ENCODE measurements at places on chromosomes 3 and 15. TPM values are rescaled to one million over a fixed set of nuclear protein-coding genes. Genes with fewer than 3 reads are reported as not detected.

GRCh38 chr3:69865925-69866679 is 126.8 kb downstream of the MITF start:
- DNase-seq = no peak

Gene SEMA5B
- 0.30 TPM for total RNA-seq

DNA sequence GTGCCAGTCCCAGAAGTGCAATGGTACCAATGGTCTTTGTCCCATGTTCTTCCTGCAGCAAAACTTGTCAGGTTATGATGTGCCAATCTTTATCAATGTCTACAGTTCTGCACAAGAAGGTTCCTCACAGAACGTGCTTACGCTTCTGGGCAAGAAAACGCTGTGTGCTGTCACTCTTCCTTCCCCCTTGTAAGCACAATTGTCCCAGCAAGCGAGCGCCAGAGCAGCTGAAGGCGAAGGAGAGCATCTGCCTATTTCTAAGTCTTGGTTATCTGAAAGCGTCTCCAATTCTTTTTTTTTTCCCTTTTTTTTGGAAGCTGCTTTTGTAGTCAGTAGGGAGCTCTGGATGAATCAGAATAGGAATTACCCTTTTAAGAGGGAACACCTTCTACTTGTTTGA is 514.4 kb downstream of the FGF12 start:
- DNase-seq = no peak

Gene ZBTB47
- total RNA-seq = 1.1 TPM

GRCh38 chr3:197225579-197225978 is 72.8 kb downstream of the DLG1 start:
- no peak for DNase-seq

Gene ZWILCH
- total RNA-seq = 30.0 TPM

Gene FSD2
- not detected for total RNA-seq

GRCh38 chr3:113721636-113722035 is 24.4 kb downstream of the NAA50 start:
- no peak for DNase-seq

DNA sequence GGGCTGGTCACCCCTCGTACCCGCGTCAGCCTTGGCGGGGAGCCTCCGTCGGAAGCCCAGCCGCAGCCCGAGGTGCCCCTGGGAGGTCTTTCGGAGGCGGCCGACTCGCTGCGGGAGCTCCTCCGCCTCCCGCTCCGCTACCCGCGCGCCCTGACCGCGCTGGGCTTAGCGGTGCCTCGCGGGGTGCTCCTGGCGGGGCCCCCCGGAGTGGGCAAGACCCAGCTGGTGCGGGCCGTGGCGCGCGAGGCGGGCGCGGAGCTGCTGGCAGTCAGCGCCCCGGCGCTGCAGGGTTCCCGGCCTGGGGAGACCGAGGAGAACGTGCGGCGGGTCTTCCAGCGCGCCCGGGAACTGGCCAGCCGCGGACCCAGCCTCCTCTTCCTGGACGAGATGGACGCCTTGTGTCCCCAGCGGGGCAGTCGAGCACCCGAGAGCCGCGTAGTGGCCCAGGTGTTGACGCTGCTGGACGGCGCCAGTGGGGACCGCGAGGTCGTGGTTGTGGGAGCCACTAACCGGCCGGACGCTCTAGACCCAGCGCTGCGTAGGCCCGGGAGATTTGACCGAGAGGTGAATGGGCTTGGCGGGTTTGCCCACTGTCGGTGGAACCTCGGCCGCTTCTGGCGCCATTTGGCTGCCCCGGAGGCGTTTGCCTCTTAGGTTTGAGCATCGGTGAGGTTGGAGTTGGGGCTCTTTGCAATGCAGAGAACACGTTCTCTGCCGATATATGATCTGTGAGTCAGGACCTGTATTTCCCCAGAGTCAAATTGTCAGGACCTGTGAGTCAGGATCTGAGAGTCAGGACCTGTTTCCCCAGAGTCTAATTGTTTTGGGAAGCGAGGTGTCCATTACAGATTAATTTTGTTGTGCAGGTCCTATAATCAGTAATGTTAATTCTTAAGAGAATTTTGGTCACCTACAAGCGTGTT is 24.9 kb upstream of the GATM start:
- peak; percentile 42 for DNase-seq

Gene CSPG5
- 0.40 TPM for total RNA-seq

Data from activated CD4-positive, alpha-beta memory T cell treated with anti-CD3 and anti-CD28 coated beads, Interleukin-2, amount 10 ng/mL, durations not matched to agents 7 days and 5 days (primary cell).